AG08396 (cell line): ENCODE measurements at places on chromosomes 3 and 15.

DNA sequence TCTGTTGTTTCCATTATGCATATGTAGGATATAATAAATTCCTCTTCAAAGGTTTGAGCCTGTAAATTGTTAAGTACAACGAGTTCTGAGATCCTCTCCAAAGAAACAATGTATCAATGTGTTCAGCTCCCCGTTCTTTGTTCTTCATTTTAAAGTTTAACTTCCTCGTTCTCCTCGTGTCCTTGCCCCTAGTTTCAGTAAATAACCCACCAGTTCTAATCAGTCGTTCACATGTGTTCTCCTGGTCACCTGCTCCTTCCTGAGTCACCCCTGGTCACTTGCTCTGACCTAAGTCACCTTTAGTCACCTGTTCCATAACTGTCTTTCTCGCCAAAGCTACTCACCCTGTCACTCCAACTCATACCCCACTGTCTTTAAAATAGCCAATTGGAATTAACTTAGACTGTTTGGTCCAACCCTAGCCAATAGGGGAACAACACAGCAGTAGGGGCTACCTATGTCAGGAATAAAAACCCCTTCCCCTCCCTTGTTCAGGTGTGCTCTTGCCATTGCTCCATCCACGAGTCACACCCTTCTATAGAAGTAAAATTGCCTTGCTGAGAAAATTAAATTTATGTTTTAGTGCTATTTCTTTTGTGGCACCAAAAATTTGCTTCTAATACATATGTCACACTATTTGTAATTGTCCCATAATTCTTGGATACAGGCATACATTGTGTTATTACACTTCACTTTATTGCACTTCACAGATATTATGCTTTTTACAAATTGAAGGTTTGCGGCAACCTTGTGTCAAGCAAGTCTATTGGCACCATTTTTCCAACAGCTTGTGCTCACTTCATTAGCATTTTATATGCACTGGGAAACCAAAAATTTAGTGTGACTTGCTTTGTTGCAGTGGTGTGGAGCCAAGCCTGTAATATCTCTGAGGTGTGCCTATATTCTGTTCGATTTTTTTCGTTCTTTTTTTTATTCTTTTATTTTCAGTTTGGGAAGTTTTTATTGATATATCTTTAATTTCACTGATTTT lies 15.3 kb upstream of the MCF2L2 start:
- DNase-seq = no peak

DNA sequence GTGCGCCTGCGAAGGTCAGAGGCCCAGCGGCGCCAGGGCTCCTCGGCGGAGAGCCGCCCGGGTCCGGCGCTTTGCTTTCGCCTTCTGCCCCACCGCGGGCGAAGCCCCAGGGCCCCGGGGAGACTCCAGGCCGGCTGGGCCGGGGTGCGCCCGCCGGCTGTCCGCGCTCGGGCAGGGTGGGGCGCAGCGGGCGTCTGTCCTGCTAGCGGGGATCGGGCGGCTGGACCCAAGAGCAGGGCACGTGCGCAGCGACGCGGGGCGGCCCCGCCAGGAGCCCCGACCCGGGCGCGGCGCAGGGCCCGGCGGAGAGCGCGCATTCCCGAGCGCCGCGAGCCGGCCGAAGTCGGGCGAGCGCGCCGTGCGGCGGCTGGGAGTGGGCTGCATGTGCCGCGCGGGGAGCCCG lies 569 bp upstream of the ALDH1A3 start:
- no peak for DNase-seq

- no peak for DNase-seq
These were observed 20.3 kb upstream of the NRROS start for GRCh38 chr3:196619223-196619622.

- DNase-seq = no peak
These were observed 575.8 kb upstream of the TBL1XR1 start for GRCh38 chr3:177772908-177773557.

GRCh38 chr3:182294696-182295095 lies 498.6 kb upstream of the ATP11B start:
- no peak for DNase-seq

- peak; percentile 15 for DNase-seq
These were observed 183.3 kb downstream of the NR1D2 start for GRCh38 chr3:24128199-24129005.
